WTC11 (cell line): ENCODE measurements at places on chromosomes 7 and 10. TPM values are rescaled to one million over a fixed set of nuclear protein-coding genes. Genes with fewer than 3 reads are reported as not detected.

CTAGE15 gene
- total RNA-seq: 2.4 to 3.0 TPM (median 2.9 TPM) in 3 replicates

- DNase-seq: no peak
These were observed 8.0 kb downstream of the RRP12 start for GRCh38 chr10:97393034-97393573.

GRCh38 chr10:70576803-70577517, 25.6 kb downstream of the PRF1 start:
- no peak for DNase-seq

DNA sequence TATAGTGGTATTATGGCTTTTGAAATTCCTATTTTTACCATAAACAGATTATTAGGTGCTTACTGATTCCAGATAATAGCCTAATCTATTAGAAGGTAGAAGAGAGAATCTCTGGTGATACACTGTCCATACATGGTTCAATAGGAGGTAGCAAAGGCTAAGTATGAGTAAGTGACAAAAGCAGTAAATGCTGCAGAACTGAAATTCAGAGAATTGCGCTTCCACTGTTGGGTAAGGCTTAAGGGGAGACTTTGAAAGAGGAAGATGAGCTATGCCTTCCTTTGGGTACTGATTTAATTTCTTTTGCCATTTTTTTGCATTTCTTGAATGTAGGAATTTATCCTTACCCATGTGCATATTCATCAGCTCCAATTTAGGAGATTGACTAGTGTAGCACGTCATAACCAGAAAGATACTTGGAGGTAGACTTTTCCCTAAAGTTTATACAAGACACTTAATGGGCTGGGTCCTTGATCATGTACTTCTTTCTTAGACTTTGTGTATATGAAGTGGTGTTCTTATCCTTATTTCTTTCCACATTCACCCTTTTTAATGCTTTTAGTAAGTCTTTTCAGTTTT, 15.3 kb downstream of the MKLN1 start:
- no peak for DNase-seq

- DNase-seq: no peak
These were observed 18.2 kb upstream of the ANKRD1 start for GRCh38 chr10:90939116-90939515.

MRPS17 gene
- 23.5 to 25.9 TPM (median 25.6 TPM) in 3 replicates for total RNA-seq

DNA sequence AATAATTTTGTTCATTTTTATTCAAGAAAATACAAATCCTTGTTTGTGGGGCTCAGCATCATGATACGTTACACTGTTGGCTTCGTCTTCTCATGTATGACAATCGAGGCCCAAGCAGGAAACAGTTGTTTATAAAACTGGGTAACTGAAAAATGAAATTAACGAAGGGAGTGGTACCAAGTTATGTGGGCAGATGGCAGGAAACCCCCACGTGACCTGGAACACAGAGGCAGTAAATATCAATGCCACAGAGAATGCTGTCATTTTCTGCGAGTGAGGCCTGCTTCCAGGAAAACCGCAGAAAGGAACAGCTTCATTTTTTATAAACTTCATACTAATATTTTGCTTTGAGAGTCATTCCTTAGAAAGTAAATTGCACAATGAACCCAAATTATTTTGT, 201.0 kb upstream of the ADARB2 start:
- DNase-seq: no peak

DNA sequence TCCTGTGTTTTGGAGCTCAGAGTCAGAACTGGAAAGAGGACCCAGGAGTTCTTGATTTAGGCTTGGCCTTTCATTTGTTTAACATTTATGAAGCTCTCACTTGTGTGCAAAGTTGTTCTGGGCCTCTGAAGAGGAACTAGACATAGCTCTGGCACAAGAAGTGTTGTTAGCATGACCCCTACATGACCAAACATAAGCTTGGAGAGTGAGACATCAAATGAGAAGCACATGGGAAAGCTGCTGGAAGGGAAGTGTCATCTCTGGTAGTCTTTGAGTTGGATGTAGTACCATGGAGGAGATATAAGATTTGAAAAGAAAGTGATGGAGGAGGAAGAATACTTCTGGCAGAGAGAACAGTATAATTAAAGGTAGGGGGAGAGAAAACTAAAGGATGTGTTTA, 370.1 kb downstream of the ADRA2A start:
- no peak for DNase-seq

GRCh38 chr10:75101416-75102251, 9.8 kb upstream of the SAMD8 start:
- DNase-seq: no peak

DNA sequence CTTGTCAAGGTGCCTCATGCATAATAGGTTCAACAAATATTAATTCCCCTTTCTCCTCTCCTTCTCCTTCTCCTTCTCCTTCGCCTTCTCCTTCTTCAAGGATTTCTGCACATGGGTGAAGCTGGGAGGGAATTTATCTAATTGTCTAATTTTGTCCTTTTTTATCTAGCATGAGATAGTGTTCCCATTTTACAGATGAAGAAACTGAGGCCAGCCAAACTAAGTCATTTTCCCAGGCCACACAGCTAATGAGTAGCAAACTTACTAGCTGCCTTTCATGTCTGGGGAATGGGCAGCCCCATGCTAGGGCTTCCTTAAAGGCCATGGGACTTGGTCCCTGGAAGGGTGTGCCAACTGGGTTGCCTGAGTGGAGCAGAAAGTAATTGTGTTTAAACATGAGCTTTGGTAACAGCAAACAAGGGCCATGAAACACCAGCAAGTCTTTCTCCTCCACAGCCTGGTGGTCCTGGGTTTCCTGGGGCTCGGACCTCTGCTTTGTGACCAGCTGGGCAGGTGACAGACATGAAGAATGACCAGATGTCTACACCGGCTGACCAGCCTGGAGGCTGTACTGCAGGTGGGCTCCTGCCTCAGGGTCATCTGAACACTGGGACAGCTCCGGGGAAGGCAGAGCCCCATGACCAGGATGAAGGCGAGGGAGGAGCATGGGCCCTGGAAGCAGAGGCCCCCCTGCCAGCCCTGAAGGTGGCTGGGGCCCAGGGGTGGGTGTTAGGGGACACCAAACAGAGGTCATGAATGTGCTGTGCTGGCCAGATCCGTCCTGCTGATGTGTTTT, 138.0 kb downstream of the PTPN20 start:
- DNase-seq: no peak

GRCh38 chr7:139813689-139814088, 15.4 kb upstream of the TBXAS1 start:
- DNase-seq: no peak

DNA sequence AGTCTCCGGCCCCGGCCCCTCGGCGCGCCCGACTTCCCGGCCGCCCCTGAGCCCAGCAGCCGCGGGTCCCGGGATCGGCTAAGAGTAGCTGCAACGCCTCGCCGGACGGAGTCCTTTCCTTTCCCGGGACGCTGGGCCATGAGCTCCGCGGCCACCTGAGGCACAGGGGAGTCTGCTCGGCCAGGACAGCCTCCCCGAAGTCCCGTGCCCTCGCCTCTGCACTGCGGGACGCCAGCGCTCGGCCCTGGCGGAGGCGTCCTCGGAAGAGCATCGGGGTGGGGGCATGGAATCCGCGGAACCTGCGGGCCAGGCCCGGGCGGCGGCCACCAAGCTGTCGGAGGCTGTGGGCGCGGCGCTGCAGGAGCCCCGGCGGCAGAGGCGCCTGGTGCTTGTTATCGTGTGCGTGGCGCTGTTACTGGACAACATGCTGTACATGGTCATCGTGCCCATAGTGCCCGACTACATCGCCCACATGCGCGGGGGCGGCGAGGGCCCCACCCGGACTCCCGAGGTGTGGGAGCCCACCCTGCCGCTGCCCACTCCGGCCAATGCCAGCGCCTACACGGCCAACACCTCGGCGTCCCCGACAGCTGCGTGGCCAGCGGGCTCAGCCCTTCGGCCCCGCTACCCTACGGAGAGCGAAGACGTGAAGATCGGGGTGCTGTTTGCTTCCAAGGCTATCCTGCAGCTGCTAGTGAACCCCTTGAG, 502 bp downstream of the SLC18A3 start:
- DNase-seq: peak; percentile 38

DNA sequence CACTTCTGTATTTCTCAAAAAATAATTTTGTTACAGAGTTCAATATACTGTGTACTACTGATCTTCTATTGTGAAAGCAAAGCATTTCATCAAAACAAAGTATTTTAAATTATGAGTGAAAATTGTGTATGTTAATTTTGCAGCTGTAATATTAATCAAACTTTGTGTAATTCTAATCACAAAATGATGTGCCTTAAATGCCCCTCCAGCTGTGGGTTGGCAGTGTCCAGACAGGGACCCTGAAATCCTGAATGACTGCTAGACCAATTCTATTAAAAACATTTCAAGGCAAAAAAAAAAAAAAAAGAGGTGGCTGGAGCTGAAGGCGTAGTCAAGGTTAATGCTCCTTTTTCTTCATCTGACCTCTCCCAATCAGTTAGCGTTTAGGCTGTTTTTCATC, 36.2 kb downstream of the SCD start:
- DNase-seq: no peak

RSPH10B2 gene
- 0.25 to 0.44 TPM in 2 of 3 replicates, not detected in the other for total RNA-seq

EEPD1 gene
- 6.6 to 7.8 TPM (median 7.4 TPM) in 3 replicates for total RNA-seq

- no peak for DNase-seq
These were observed 11.4 kb upstream of the CHST3 start for GRCh38 chr10:71952745-71953144.

MUC12 gene
- total RNA-seq: 5.7 to 6.5 TPM (median 5.8 TPM) in 3 replicates

- no peak for DNase-seq
These were observed 425.4 kb downstream of the RPS24 start for GRCh38 chr10:78458983-78459638.

DNA sequence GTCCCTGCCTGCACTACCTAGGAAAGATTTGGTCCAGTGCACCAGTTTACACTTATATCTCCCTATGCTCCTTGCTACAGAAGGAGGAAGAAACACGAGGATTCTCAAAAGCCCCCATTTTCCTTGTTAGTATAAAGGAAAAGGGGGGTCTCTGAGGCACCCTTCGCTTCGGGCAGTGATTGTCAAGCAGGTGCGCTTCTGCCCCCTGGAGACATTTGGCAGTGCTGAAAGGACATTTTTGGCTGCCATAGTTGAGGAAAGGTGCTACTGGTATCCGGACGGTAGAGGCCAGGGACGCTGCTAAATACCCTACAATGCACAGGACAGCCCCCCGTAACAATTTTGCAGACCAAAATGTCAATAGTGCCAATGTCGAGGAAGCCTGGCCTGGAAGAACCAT, 193.7 kb downstream of the GFRA1 start:
- peak; percentile 22 for DNase-seq

GRCh38 chr10:89163265-89163995, 43.7 kb downstream of the CH25H start:
- no peak for DNase-seq
